ENCODE measurements at places on chromosomes 11 and 22.

DNA sequence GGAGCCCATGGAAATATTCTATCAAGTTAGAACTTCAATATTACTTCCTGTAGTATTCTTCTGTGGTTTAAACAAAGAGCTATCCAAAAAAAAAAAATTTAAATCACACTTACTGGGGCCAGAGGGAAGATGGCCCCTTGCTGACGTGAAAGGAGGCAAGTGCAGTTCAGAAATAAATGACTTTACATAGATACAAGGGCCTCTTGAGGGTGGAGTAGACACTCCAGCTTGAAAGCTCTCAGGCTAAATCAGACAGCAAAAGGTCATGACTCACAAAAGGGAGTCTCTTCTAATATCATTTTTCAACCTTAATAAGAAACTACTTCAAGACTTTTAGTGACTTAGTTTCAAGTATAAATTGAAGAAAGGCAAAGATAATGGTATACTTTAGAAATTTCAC is 1160.3 kb downstream of the FAM181B start:
- no peak for DNase-seq

- peak; percentile 87 for DNase-seq
Observed at GRCh38 chr22:39598017-39598965, 27.7 kb downstream of the CACNA1I start.

DNA sequence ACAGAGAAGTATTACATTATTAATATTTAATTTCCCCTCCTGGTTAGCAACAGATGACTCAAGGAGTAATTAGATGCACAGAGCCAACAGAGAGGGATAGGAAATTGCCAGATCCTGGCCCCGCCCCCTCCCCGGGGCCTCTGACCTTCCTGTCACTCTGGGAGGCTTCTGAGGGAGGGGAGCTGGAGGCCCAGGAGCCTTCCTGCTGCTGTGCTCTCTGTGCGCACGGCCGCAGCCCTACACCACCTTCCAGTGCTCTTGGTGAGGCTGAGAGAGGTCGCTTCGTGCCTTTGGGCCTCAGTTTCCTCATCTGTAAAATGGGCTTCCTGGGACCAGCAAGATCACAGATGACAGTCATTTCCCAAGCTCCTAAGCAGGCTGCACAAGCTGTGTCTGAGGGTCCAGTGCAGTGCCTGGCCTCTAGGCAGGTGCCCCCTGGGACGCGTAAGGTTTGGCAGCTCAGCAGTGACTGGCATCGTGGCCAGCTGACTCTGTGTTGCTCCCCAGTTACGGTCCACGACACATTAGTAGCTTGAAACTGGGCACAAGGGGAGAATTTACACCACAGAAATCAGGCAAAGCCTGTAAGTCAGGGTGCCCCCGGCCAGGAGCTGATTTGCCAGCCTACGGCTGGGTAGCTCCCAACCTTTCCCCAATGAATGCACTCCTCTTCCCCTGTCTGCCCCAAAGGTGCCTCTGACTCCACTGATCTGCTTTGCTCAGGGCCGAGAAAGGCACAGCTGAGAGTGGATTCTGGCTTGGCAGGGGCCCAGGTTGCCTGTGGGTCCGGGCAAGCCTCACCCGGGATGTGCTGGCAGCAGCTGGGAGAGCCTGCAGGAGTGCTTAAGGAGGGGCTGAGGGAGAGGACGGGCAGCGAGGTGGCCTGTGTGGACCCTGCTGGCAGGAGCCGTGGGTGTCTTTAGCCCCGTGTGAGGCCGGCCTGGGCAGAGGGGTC is 2.3 kb downstream of the ADORA2A start:
- DNase-seq = no peak

DNA sequence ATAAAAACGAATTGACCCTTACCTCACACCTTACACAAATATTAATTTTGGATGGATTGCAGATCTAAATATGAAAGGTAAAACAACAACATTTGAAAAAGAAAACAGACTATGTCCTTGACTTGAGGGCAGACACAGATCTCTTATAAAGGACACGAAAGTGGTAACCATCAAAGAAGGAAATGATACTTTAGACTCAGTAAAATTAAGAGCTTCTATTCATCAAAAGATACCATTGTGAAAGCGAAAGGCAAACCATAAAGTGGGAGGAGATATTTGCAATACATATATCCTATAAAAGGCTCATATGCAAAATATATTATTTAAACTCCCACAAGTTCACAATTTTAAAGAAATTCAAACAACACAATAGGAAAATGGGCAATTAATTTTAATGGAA is 5.0 kb downstream of the HEPACAM start:
- DNase-seq = no peak

DNA sequence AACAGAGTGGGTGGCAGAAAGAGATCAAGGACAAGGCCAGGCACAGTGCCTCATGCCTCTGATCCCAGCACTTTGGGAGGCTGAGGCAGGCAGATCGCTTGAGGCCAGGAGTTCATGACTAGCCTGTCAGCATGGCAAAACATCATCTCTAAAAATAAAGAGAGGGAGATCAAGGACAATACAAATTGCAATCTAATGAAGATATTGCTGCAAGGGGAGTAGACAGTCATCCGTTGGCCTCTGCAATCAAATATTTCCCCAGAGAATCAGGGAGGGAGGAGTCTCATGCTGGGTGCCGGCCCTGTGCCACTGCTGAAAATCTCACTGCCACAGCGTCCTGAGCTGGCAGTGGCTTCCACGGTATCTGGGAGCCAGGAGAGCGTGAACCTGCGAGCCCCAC is 19.4 kb upstream of the IL17RA start:
- DNase-seq = no peak

- DNase-seq = no peak
Observed at GRCh38 chr11:99795999-99796398, 775.2 kb downstream of the CNTN5 start.
